ENCODE measurements at places on chromosomes 16 and 17.

DNA sequence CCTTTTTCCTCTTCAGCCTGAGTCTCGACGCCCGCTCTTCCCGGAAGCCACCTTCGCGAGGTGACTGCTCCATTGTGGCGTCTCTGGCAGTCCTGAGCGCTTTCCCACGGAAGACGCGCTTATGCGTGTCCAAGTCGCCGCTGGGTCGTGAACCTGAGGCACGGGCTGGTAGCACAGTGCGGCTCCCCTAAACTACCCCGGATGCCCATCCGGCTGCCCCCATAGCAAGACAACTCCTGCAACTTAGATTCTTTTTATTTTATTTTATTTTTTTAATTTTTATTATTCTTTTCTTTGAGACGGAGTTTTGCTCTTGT lies 2.1 kb upstream of the ESRP2 start:
- no peak for DNase-seq

GRCh38 chr17:73168667-73169066 lies 3.9 kb downstream of the SSTR2 start:
- no peak for DNase-seq

DNA sequence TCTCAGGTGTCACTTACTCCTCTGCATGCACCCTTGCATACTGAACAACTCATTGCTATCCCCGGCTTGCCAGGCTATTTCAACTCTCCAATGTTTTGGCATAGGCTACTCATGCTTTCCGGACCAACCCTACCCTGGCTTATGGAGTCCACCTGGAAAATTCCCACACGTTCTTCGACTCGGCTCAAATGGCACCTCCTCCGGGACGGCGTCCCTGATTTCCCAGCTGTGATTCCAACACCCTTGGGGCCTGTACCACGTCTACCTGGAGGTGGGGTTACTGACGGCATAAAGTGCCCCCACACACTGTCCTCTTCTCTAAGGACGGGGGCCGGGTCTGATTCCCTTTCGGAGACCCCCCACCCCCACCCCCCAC lies 498 bp downstream of the SMYD4 start:
- DNase-seq: peak; percentile 16

DNA sequence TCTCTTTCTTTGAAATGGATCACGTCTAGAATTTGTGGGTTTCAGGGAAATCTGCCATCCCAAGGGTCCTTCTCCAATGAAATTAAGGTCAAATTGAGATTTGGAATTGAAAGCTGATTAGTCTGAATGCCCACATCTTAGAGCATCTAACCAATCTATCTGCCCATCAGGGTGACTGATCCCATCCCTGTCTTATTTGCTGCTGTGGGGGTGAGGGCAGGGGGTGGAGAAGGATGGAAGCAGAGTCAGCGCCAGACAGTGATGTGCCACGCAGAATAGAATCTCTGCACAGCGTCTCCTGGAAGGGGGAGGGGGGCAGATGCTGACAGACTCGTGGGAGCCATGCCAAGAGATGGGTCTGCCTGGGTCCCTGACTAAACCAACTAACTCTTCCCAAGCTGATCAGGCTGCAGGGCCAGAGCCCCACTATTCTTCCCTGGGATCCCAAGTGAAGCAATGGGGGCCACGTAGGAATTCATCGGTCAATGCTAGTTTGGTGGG lies 32.1 kb downstream of the CDK5RAP3 start:
- no peak for DNase-seq

DNA sequence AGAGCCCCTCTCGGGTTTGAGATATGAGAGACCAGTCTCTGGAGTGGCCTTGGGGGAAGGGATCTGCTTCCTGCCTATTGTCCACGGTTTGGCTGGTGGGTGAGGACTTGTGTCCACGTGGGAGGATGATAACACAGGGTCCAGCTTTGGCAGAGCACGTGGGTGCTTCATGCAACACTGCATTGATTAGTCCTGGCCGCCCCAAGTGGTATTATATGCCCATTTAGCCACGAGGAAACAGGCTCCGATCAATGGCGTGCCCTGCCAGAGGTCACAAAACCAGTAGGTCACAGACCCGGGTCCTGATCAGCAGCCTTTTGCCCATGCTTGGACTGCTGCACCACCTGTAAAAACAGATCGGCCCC lies 141.6 kb downstream of the RGS9 start:
- DNase-seq: no peak

DNA sequence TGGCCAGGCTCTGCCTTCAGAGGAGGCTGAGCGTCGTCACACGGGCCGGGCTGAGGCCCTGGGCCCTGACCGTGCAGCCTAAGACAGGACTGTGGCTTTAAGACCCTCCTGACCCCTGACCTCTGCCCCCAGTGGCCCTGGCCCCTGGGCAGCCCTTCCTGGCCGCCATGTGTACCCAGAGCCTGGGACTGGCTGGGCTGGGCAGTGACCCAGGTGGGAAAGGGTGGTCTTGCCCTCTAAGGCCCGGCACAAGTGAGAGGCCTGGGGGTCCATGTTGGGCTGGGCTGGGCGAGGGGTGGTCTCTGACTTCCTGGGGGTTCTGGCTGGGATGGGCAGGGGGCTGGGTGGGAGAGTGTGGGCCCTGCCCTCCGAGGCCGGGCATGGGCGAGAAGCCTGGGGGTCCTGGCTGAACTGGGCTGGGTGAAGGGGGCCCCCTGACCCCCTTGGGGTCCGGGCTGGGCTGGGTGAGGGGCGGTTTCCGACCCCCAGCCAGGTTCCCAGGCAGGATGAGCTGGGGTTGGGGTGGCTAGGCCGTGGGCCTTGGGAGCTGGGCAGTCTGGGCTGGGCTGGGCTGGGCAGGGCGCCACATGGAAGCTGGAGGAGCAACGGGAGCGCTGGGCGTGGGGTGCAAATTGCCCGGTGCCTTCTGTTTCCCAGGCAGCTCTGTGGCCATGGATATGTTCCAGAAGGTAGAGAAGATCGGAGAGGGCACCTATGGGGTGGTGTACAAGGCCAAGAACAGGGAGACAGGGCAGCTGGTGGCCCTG lies at the start of gene CDK3:
Gene CDK3, plus strand, starts transcription at position 101 of the 767 bp plus-strand sequence. Its CDS starts 571 bp downstream, at position 672.
- DNase-seq: no peak

- no peak for DNase-seq
Measured at GRCh38 chr17:68584581-68585303, 16.4 kb downstream of the FAM20A start.

DNA sequence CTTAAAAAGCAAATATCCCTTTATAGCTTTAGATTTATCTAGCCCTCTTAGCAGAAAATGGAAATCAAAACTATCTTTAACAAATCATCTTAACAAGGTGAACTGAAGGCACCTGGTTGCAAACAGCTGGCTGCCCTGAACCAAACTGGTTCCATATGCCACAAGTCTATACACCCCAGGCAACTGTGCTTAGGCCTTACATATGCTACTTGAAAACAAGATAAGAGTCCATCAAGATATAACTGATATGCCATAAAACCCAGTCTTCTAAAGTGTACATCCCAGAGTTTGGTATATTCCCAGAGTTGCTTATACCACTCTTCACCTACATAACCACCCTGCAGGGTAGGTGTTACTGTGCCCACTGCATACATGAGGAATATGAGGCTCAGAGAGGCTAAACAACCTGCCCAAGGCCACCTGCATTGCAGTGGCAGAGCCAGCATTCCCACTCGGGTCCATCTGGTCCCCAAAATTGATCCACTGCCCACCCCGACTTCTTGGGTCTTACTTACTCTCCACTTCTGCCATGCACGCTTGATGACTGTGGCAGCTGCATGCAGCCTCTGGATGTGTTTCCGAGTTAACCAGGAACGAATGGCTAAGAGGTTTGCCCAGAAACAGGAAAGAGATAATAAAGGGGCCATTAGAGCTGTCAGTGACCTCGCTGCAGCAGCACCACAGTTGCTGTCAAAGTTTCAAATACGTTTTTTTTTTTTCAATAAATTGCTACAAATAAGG lies 12.2 kb downstream of the ZNHIT3 start:
- no peak for DNase-seq

GRCh38 chr16:23564575-23565363 lies 7.2 kb downstream of the UBFD1 start:
- DNase-seq: no peak

DNA sequence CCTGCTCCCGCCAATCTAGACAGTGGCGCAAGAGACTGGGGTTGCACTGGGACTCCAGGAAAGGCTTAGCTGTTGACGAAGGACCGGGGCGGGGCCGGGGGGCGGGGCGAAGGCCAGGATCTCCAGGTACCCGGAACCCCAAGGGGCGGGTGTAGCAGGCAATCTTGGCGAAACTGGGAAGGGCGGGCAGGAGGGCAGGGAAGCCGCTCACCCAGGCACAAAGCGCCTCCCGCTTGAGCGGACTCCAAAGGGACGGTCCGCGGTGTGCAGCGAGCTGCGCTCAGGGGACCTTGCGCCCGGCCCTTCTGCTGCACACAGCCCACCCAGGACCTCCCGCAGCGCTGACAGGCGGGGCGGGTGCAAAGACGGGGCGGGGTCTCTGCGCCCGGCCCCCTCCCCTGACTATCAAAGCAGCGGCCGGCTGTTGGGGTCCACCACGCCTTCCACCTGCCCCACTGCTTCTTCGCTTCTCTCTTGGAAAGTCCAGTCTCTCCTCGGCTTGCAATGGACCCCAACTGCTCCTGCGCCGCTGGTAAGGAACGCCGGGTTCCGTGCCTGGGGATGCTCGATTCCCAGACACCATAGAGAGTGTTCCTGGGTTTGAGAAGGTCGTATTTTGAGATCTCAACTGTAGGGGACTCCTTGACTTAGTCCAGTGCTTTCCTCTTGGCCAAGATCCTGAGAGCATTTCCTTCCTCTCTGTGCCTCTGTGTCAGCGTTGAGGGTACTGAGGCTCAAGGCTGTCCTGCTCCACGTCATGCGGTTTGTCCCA lies at the start of gene MT1F:
Gene MT1F, plus strand, starts transcription at position 405 of the 772 bp plus-strand sequence. Its CDS starts 100 bp downstream, at position 505.
- DNase-seq: peak; percentile 76

GRCh38 chr16:85863384-85863774 lies 35.6 kb upstream of the IRF8 start:
- DNase-seq: no peak

- DNase-seq: no peak
Measured at GRCh38 chr17:36527621-36528250, 6.9 kb downstream of the MYO19 start.

GRCh38 chr16:86372193-86372592 lies 138.1 kb upstream of the FOXF1 start:
- DNase-seq: no peak

- no peak for DNase-seq
Measured at GRCh38 chr16:56898847-56899246, 33.1 kb upstream of the HERPUD1 start.

DNA sequence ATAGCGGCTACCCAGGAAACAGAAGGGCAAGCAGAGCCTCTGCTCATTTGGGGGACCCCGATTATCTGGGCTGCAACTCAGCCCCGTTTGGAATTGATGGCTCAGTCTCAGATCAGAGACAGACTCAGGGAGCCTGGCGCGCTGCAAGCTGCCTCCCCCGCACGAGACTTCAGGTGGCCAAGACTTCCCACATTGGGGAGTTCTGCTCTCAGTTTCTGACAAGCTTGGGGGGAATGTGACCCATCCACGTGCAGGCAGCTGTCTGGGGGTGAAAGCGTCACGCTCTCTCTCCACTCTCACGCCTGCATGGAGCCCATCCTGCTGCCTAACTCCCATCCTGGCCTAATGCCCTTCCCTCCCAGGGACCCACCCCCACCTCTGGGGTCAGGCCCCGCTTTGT lies 157.6 kb upstream of the GSE1 start:
- no peak for DNase-seq

DNA sequence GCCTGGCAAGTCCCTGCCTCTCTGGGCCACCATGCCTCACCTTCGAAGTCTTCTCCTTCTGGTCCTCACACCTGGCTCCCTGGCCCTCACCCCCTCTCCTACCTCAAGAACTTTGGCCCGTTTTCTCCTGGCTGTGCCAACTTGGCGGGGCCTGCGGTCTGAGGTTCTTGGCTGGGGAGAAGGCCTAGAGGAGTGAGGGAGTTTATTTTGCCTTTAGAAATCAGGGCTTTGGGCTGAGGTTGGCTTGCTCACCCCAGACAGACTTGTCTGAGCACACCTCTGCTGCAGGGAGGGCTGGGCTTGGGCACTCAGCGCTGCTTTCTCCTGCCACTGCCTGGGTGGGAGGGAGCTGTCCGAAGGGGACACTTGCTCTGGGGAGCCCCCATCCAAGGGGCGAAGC lies 23.3 kb upstream of the TAC4 start:
- DNase-seq: no peak

DNA sequence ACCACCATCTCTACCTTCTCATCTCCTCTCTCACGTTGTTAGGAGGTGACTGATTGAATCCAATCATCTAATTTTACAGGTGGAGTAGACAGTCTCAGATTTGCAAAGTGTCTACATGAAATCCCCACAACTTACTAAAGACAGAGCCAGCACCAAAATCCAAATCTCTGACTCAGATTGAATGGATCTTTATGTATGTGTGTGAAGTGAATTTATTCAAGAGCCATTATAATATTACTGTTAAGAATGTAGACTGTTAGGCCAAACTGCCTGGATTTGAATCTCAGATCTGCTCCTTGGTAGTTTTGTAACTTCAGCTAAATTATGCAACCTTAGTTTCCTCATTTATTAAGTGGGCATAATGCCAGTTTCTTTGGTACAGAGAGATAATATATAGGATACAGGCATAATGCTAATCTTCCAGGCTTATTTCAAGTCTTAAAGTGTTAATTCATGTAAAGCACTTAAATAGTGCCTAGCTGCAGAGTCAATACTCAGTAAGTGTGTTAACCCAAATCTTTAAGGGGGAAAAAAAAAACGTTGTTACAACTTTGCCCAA lies 12.7 kb downstream of the CNEP1R1 start:
- DNase-seq: no peak

DNA sequence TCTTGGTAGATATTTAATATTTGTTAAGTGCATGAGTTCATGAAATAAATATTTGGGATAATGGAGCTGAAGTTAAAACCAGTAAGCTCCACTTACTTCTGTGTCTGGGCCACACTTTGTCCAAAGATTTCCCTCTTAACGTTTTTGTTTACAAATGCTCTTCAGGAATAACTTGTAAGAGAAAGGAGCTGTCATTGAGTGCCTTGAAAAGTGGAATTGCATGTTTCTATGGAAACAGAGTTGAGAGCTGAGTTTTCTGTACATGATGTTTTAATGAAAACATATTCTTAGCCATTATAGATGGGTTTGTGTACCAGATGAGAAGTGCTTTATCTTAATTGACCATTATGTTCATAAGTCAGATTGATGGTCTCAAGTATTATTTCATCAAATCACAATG lies 1045.4 kb upstream of the EEF2KMT start:
- DNase-seq: no peak
